ENCODE measurements at places on chromosomes 12 and 14. TPM values are rescaled to one million over a fixed set of nuclear protein-coding genes. Genes with fewer than 3 reads are reported as not detected.

- no peak for DNase-seq
Measured at GRCh38 chr14:84785996-84786395, 743.9 kb upstream of the FLRT2 start.

- peak; percentile 34 for DNase-seq
Measured at GRCh38 chr12:54173066-54173726, 15.6 kb downstream of the SMUG1 start.

- DNase-seq, result no peak
Measured at GRCh38 chr12:109458771-109459208, 18.3 kb downstream of the KCTD10 start.

- DNase-seq, result no peak
Measured at GRCh38 chr12:3532931-3533702, 42.1 kb downstream of the PRMT8 start.

DNA sequence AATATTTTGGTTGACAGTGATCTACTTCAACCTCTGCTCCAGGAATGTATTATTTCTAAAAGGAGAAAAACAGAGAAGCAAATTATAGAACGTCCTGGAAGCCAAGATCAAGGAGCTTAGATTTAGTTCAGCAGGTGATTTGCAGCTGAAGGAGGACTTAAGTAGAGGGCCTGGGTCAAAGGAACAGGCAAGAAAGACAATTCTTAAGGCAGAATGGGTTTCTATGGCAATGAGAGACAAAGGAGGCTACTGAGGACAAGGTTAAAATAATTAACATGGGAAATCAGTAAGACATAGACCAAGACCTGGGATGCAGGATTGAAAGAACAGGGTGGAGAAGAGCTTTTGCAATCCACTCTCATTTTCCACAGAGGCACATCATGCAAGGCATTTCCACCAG is 2.4 kb upstream of the SNW1 start:
- no peak for DNase-seq

Gene PROX2
- 0.13 TPM for total RNA-seq

Gene CD27
- total RNA-seq, result 112 TPM

GRCh38 chr12:70590549-70591226 is 46.5 kb downstream of the PTPRB start:
- DNase-seq, result no peak

Gene ZCRB1
- total RNA-seq, result 51.1 TPM

DNA sequence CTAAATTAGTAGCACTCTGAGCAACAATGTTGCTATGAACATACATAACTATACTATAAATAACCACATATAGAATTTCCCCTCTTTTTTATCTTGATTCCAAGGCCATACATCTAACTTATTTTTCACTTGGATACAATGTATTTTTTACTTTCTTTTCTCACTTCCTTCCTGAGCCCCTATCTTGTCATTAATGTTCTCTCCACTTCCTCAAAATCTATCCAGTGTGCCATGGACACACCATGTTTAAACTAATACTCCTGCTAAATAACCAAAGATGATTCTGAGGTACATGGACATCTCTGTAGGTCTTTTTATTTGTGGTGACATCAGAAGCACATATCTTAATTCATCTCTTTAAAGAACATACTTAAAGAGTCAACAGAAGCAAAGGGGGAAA is 251.2 kb downstream of the C12orf42 start:
- DNase-seq, result no peak

GRCh38 chr14:101824339-101824727 is 62.8 kb downstream of the PPP2R5C start:
- DNase-seq, result no peak

- no peak for DNase-seq
Measured at GRCh38 chr14:65433157-65433556, 20.6 kb downstream of the FUT8 start.

DNA sequence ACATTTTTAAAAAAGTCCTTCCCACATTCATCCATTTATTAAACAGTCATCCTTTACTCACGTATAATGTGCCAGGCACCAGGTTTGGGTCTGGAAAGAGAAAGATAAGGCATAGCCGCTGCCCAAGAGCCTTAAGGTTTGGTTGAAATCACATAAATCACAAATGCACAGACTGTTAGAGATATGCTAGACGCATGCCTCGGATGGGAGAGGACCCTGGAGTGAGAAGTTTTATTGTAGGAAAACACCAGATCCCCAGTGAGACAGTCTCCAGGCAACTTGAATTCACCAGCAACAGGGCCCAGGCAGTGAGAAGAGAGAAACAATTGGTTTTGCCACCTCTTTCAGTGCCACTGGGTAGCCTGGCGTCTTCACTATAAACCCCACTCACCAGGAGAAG is 305.9 kb upstream of the AMIGO2 start:
- no peak for DNase-seq

GRCh38 chr14:97866195-97866594 is 1069.0 kb downstream of the VRK1 start:
- no peak for DNase-seq

- DNase-seq, result no peak
Measured at GRCh38 chr14:67436006-67436866, 24.3 kb upstream of the PLEK2 start.

Gene PRDM4
- 24.9 TPM for total RNA-seq

DNA sequence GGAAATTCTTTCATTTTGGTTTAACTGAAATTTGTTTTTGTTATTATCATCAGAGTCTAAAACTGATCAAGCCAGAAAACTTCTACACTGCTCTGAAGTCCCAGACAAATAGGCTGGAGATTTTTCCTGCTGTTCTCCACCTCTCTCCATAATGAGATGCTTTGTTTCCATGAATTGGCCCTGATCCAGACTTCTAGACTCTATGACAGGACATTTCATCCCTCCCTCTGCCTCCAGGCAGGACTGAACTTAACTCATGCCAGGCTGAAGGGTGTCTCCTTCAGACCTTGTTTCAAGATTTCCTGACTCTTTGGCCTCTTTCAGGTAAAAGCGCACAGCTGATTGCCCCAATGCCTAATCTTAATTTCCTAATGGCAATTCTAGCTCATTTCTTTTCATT is 69.1 kb upstream of the HOXC13 start:
- DNase-seq, result no peak

Gene SCYL2
- total RNA-seq, result 33.6 TPM

DNA sequence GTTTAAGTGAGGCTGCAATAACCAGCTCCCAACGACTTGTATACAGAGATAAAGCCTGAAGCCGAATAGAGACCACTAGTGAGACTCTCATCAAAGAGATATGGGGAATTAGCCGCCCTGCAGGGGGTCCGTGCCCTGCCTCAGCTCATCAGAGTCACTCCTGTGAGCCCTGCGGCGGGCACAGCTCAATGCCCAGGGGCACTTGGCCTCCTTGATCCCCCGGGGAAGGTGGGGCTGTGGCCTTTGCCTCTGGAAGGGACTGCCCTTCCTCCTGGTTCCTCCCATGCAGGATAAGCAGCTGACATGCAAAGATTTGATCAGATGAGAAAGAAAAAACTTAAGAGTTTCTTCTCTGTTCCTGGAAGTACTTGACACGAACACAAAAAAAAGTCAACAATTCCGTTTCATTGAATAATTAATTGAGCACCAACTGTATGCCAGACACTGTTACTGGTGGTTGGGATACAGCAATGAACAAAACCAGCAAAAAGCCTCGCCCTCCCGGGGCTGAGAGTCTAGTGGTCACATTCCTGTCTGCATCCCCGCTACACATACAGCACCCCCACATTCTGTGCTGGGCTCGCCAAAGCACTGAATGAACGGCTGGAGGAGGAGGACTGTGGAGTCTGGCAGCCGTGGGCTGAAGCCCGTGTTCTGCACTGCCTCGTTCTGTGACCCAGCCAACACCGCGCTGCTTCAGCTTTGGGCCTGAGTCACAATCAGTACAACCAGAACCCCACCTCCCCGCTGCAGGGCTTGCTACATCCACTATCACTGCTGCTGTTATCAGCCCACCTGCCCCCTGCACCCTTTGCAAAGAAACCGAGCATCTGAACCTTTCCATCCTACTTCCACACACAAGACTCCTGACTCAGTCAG is 10.3 kb downstream of the TTC7B start:
- no peak for DNase-seq

- DNase-seq, result no peak
Measured at GRCh38 chr14:36654794-36655381, 6.8 kb upstream of the PAX9 start.
